ENCODE measurements at places on chromosomes 16 and 17.

DNA sequence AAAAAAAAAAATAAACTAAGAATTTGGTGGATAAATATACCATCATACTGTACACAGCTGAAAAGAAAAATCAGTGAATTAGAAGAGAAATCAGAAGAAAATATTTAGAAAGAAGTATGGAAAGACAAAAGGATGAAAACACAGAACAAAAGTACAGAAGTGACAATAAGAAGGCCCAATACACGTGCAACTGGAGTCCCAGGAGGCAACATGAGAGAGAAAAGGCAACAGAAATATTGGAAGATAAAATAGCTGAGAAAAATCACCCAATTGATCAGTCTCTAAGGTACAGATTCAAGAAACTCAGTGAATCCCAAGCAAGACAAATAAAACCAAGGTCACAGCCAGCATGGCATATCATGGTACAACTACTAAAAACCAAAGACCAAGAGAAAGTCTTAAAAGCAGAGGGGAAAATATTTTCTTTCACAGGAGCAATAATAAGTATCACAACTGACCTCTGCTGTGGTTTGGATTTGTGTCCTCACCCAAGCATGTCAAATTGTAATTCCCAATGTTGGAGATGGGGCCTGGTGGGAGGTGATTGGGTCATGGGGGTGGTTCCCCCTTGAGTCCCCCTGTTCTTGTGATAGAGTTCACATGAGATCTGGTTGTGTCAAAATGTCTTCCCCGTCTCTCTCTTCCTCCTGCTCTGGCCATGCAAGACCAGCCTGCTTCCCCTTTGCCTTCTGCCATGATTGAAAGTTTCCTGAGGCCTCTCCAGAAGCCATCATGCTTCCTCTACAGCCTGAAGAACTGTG lies 20.2 kb upstream of the ENGASE start:
- DNase-seq = no peak

- DNase-seq = no peak
These were observed 22.6 kb upstream of the PMP22 start for GRCh38 chr17:15287538-15288267.

- DNase-seq = no peak
These were observed 11.1 kb downstream of the LDHD start for GRCh38 chr16:75105306-75106061.

GRCh38 chr16:66961914-66962313 lies 848 bp downstream of the CES3 start:
- no peak for DNase-seq

- no peak for DNase-seq
These were observed 4.5 kb downstream of the NUDT16L1 start for GRCh38 chr16:4697848-4698291.

DNA sequence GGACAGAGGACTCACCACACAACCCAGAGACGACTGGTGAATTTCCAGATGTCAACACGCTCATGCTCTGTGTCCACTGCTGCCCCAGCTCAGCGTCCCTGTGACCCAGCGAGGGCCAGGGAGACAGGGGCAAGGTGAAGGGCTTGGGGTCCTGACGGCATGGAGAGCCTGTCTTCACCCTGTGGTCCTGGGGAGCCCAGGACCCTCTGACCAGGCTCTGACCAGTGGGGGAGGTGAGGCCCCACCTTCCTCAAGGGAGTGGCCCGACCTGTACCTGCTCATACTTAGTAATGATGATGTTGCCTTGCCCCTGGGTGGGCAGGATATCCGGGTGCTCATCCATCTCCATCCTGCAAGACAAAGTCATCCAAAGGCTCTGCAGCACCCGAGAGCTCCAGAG lies 39.8 kb downstream of the TNFRSF13B start:
- no peak for DNase-seq

DNA sequence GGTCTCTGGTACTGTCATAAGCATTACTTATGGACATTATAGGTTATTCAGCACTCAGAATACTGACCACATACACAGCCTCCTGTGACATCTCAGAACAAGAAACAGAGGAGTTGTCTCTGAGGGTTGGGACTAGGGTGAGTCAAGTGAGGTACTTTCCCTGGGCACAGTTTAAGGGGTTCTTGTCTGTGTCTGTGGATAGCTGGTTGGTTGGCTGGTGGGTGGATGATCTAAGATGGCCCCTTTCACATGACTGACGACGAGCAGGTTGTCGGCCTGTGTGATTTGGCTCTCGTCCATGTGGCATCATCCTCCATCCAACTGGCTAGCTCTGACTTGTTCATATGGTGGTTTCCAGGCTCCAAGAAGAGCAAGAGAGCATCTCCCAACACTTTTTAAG lies 163.9 kb downstream of the PRKCB start:
- no peak for DNase-seq

GRCh38 chr17:72726936-72727335 lies 365.6 kb downstream of the SLC39A11 start:
- no peak for DNase-seq

DNA sequence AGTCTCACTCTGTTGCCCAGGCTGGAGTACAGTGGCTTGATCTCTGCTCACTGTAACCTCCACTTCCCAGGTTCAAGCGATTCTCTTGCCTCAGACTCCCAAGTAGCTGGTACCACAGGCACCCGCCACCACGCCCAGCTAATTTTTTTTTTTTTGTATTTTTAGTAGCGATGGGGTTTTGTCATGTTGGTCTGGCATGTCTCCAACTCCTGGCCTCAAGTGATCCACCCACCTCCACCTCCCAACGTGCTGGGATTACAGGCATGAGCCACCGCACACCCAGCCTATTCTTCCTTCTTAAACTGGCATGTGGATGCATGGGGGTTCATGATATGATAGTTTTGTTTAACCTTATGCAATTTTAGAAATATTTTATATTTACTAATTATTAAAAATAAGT lies 39.4 kb upstream of the VWA3A start:
- no peak for DNase-seq

DNA sequence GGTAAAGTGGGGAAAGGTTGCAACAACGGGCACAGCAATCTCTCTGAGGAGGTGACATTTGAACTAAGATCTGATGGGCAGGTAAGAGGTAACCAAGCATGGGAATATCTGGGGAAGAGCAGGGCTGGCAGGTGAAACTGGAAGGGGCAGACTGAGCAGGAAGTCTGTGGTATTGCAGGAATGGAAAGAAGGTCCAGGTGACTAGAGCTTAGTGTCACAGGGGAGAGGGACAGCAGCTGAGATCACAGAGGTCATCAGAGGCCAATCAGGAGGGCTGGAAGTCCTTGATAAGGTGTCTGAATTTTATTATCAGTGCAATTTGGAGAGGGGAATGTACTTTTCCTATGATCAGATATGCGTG lies 73.3 kb upstream of the DHX40 start:
- no peak for DNase-seq

DNA sequence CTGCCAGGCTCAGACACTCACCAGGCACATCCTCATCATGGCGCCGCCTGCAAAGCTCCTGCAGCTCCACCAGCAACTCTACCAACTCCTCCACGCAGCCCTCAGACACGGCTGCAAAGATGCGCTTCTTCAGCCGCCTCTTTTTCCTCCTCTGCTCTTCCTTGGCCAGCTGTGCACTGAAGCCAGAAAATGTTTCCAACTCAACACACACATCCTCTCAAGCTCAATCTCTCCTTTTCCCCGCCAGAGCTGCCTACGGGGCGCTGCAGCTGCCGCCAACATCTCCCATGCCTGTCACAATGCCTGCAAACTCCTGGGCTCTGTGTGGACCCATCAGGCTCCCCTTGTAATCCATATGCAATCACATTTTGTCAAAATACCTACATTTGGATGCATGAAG lies 14.2 kb downstream of the TRPV3 start:
- DNase-seq = no peak

GRCh38 chr16:1631931-1632637 lies 19.9 kb downstream of the CRAMP1 start:
- no peak for DNase-seq

DNA sequence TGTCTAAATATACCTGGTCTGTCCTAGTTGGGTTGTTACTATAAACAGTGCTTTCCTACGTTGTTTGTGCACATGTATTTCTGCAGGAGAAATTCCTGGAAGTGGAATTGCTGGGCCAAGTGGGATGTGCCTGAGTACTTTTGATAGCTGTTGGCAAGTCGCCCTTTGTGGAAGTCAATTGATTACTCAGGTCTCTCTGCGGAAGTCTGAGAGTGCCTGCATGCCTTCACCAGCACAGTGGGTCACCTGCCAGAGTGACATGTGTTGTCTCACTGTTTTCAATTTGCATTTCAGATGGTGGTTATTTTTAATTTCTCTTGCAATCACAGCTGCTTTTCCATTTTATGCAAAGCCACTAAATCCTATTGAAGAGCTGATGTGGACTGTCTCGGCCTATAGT lies 2.3 kb upstream of the MVD start:
- no peak for DNase-seq

GRCh38 chr17:37691807-37692206 lies 48.6 kb upstream of the DDX52 start:
- no peak for DNase-seq

GRCh38 chr17:77124192-77124889 lies 16.4 kb upstream of the SEC14L1 start:
- no peak for DNase-seq

DNA sequence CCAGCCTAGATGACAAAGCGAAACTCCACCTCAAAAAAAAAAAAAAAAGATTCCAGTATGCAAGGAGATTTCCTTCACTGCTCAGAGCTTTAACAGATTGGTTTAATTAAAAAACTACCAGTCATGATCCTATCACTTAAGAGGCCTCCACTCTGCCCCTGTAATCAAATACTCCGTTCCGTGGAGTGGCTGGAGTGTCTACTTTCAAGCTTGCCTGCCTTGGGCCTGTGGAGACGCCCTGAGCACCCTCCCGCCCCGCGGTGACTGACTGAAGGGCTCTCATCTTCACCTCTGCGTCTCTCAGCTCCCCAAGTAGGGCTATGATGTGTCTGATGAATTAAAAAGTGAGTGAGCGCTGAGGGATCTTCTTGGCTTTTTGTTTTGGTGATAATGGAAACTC lies 25.3 kb upstream of the TRPV3 start:
- DNase-seq = no peak

GRCh38 chr16:83002351-83003334 lies 375.9 kb downstream of the CDH13 start:
- no peak for DNase-seq

GRCh38 chr16:83343935-83344366 lies 463.8 kb upstream of the HSBP1 start:
- DNase-seq = no peak

DNA sequence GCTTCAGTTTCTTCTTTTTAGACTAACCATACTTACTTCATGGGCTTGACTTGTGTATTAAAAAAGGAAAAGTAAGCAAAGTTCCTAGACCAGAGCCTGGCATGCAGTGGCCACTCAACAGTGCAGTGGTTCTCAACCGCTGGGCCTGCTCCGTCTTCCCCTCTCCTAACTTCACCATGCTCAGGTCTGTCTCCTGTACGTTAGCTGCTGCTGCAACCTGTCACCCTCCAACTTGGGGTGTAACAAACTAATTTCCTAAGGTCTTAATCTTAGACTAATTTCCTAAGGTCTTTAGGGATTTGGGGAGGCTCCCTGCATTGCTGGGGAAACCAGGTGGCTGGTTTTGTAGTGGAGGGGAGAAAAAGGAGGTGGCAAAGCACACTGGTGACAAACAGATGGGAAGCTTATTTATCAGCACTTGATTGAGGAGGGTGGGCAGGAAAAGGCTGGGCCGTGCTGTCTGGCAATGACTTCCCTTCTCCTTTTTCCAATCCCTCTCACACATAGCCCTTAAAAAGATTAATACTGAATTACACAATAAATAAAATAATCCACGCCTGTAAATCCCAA lies 2.2 kb upstream of the ARL4D start:
- DNase-seq = no peak
